NCI-H1048 (cell line): ENCODE measurements at places on chromosomes 4 and X.

DNA sequence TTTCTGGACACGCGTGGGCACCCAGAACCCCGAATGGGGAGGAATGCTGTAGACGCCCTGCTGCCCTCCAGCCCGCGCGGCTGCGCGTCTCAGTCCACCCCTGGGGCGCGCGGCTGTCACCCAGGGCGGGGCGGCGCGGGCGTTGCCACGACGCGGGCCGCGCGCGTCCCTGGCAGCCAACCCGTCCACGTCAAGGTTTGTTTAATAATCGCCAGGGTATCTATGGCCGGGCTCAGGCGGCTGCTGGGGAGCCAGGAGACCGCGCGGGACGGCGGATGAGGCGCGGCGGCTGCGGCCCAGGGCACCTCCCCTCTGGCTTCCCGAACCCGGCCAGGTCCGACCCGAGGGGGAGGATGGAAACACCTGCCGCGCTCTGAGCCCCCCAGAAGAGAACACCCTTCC is at the start of gene SPATA18:
Gene SPATA18 (plus strand): TSS at position 92 of the 402 bp plus-strand sequence. CDS start 401 bp downstream, outside the sequence.
- DNase-seq, result no peak

- DNase-seq, result no peak
Measured at GRCh38 chrX:2691543-2692220, 587 bp downstream of the CD99 start.

- DNase-seq, result no peak
Measured at GRCh38 chr4:96786306-96786705, 946.4 kb downstream of the PDHA2 start.

DNA sequence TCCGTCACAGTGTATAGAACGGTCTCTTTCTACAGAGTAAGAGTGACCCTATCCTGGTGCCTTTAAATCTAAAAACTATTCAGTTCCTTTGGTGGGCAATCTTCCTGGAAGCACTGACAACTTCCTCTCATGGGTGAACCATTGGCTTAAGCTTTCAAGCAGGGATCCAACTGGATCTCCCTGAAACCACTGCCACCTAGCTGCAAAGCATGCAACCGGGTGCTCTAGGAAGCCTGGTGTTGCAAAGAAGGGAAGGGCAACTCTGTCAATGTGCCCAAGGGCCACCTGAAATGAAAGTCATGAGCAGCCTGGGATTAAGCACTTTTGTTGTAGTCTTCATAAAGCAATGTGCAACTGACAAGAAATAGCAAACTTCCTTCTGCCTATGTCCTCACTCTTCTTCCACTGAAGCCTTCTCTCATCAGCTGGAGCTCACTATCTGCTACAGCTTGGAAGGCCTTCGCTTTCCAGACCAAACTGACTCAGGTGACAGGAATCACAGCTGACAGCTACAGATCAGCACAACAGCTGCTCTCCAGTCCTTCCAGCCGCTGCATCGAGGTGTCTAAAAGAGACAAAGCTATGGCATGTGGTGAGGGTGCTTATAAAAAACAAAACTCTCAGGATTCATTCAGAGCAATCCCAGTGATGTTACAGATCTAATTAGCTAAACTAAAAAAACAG is 46.1 kb downstream of the SETD7 start:
- DNase-seq, result no peak

- DNase-seq, result no peak
Measured at GRCh38 chr4:71141125-71141524, 147.7 kb downstream of the DCK start.

DNA sequence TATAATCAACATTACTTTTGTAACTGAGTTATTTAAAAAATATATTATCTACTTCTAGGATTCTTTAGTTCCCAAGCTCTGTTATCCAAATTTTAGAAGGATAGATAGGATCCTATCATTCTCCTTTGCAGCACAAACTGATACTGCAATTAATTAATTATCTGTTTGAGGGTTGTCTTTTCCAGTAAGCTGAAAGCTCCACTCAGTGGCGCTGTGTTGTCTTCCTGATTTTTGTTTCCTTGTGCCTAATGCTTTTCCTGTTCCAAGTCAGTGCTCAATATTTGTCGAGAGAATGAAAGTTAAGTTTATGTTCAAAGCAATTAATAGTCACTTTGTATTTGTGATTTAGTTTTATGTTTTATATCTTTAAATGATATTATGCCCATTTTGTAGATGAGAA is 107.4 kb upstream of the ANK2 start:
- no peak for DNase-seq

GRCh38 chrX:129779747-129780146 is at the start of gene SASH3:
SASH3 (plus strand) TSS chrX:129779949; CDS start chrX:129780098, 149 bp downstream.
- no peak for DNase-seq

GRCh38 chrX:132442691-132443090 is 46.1 kb downstream of the MBNL3 start:
- DNase-seq, result no peak

- peak; percentile 31 for DNase-seq
Measured at GRCh38 chr4:111854494-111855087, 290.7 kb upstream of the FAM241A start.

DNA sequence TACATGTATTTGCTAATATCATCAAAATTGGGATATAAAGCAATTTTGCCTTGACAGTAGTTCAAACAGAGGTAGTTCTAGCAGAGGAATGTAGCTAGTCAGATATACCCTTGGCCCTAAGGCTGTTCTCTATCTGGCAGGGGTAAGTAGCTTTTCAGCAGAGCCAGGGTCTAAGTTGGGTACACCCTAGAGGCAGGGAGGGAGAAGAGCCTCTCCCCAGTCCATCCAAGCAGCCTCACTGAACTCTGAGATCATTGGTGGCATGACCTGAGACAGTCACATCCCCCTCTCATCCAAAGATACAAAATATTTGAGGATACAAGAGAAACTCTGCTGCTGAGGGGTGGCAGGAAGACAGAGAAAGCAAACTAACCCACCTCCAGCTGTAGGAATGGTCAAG is 343.7 kb downstream of the DHX15 start:
- DNase-seq, result no peak

- no peak for DNase-seq
Measured at GRCh38 chr4:38452009-38452408, 212.0 kb upstream of the KLF3 start.

DNA sequence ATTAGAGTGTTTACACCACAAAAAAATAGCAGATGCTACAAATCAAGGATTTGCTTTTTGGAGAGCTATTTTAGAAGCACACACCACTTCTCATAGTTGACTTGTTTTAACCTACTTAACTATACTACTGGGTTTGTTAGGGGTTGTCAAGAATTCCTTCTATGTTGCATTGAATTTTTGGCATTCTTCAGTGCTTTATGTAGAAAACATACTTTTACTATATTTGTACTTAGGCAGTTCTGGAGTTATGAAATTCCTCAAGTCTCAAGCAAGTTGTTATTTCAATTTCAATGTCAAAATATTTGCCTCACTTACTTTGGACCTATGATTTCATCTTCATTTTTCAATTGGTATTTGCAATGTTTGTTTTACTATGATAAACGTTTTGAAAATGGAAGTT is 449.6 kb downstream of the GLUD2 start:
- DNase-seq, result no peak

- DNase-seq, result no peak
Measured at GRCh38 chrX:45758319-45758718, 557.6 kb upstream of the DIPK2B start.

- DNase-seq, result no peak
Measured at GRCh38 chrX:9610771-9611392, 146.0 kb downstream of the TBL1X start.

GRCh38 chr4:73683456-73683855 is 56.9 kb upstream of the CXCL8 start:
- DNase-seq, result no peak

- DNase-seq, result no peak
Measured at GRCh38 chr4:152626790-152627189, 53.0 kb downstream of the TMEM154 start.

DNA sequence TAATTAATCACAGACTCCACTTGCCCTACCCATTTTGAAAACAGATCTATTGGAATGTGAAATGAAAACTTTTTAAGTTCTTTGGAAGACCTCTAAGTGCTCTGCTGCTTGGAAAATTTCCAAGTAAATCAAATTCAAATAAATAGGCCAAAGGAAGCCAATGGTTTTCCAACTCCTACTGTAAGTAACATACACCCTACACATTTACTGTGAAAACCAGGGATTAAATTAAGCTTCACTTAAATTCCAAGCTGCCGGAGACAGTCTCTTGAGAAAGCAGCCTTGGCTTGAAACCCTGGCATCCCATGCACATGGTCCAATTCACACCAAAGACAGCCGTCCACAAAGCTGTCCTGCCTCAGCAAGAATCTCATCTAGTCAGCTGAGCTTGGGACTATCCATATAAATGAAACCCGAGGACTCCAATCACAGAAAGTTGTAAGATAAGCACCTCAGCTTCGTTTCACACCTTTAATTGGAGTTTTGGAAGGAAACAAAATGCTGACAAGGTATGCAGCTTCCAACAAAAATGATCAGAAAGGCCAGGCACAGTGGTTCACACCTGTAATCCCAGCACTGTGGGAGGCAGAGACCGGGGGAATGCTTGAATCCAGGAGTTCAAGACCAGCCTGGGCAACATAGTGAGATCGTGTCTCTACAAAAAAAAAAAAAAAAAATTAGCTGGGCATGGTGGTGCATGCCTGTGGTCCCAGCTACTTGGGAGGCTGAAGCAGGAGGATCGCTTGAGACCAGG is 88.6 kb downstream of the APBB2 start:
- DNase-seq, result no peak
